EH (cell line): ENCODE measurements at places on chromosomes 16 and 17.
A peak's percentile ranks its signal among the peaks of the same experiment; 100 is the strongest.

DNA sequence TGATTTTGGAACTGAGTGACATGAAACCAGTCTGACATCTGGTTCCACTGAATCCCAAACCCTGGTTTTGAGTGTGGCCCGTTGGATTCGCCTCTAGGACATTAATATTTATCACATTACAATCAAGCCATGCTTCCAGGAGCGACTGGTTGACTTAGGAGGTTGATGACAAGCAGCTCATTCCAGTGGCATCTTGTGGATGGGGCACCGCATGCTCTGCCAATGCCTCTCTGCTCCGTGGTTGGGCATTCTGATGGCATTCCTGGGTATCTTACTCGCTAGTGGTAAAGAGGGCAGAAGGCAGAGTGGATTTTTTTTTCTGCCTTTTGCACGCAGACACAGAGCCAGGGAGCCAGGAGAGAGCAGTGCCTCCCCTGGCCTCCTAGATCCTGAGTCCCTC, 31.4 kb downstream of the CACNG4 start:
- DNase-seq: no peak

- peak; percentile 98 for DNase-seq
These were observed 6.7 kb downstream of the ITGA3 start for GRCh38 chr17:50062293-50063243.

DNA sequence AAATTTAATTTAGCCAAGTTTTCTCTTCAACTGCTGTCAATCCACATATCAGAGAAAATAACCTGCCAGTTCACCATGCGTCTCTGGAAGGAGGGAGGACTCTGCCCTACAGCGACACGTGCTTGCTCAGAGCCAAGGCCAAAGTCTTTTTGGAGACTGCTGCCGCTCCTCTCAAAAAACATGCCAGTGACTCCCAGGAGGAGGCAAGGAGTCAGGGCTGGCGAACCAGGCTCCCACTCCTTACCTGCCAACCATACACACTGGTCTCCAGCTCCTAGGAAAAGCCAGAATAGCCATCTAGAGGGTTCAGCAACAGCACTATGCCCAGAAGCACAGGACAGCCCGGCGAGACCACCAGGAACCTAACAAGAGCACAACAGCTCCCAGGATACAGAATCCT, 73.0 kb downstream of the ANKRD11 start:
- DNase-seq: no peak

DNA sequence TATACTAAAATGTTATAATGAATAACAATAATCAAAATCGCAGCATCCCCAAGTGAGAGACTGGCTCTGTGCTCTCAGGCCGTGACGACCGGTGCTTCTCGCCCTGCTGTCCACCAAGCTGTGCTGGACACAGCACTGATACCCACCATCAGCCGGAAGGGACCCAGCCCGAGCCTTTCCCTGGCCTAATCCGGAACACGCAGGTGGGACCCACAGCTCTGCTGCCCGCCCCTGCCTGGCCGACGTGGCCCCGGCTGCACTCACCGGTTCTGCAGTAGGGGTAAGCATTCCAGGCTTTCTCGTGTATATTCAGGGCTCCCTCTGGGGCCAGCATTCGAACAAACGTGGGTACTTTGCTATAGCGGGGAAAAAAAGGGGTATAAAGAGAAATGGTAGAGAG, 14.6 kb downstream of the PITPNA start:
- DNase-seq: no peak

DNA sequence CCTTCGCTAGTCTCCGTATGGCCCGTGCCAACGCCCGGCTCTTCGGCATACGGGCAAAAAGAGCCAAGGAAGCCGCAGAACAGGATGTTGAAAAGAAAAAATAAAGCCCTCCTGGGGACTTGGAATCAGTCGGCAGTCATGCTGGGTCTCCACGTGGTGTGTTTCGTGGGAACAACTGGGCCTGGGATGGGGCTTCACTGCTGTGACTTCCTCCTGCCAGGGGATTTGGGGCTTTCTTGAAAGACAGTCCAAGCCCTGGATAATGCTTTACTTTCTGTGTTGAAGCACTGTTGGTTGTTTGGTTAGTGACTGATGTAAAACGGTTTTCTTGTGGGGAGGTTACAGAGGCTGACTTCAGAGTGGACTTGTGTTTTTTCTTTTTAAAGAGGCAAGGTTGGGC, 2.5 kb downstream of the RPL13 start:
- DNase-seq: no peak

GRCh38 chr17:63998050-63998720, at the start of gene PRR29:
Gene PRR29 (plus strand): TSS chr17:63998351. CDS start chr17:63998365, 14 bp downstream.
- peak; percentile 71 for DNase-seq

GRCh38 chr17:81390029-81390872, 5.0 kb upstream of the BAHCC1 start:
- DNase-seq: no peak

GRCh38 chr17:38867179-38867967, 2.5 kb upstream of the LASP1 start:
- peak; percentile 72 for DNase-seq

- peak; percentile 81 for DNase-seq
These were observed 1.3 kb upstream of the PCGF2 start for GRCh38 chr17:38749223-38750043.

DNA sequence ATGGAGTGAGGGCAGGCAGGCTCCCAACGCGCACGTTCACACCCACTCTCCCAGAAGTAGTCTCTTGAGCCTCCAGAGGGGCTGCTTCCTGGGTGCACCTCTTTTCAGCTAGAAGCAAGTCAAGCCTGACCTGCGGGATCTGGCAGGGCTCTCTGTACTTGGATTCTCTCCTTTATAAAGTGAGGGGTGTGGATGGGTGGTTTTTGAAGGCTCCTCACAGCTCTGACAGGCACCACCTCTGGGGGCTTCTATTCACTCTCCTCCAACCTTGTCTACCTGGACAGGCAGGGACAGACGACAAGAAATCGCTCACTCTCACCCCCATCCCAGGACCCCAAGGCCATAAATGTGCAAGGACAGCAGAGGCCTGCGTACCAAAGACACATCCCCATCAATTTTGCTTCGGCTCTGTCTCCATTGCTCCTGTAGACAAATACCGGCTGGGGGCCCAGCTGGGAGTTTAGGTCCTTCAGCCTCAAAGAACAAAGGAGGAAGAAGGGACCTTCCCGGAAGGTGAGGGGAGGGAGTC, 814 bp upstream of the DYNLL2 start:
- DNase-seq: no peak

DNA sequence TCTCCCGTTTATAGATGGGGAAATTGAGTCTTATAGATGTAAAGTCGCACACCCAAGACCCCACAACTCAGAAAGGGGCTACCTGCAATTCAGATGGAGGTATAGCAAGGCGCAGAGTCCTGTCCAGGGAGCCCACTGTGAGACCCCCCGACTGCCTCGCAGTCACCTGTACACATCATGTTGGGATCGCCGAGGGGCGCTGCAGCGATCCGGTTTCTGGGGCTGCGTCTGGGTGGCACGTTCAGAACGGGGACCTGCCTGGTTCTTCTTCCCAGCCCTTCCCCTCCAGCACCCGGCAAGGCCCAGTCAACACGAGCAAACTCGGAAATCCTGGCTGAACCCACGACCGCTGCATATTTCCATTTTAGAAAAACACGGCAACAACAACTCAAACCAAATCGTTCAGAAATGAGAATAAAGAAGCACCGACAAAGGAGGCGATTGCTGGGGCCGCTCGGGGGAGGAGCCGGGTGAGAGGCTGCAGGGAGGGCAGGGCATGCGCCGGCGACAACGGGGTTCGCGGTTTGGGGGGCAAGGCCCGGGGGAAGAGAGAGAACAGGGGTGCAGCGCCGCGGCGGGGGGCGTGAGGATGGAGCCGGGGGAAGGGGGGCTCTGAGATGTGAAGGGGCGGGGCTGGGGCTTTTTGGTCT, 643 bp downstream of the HSDL1 start:
- peak; percentile 33 for DNase-seq

DNA sequence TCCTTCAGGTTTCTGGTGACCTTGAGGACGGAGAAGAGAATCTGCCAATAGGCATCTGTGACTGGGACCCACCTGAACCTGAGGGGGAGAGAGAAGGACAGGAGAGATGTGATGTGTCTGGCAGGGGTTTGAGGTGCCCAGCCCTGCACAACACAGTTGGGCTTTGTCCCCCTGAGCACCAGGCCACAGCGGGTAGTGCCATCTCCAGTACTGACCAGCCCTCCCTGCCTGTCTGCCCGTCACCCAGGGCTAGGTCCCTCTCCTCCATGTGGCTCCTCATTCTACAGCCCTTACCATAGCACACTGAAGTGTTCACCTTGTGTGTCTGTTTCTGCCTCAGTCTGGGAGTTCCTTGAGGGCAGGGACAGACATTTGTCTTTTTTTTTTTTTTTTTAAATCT, 30.8 kb downstream of the NLRP1 start:
- DNase-seq: no peak

DNA sequence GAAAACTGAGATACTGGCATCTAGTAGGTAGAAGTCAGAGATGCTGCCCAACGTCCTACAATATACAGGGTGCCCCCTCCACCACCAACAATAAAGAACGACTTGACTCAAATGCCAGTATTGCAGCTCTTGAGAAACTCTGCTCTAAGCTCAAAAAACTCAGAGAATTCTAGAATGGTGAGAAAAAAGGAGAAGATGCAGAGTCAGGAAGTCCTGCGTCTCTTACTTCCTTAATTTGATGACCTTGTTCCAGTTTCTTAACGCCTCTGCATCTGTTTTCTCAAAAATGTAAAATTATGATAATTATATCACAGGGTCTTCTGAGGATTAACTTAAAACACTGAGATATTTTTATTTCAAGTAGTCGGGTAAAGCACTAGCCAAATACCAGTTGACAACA, 1.7 kb upstream of the HSBP1 start:
- DNase-seq: no peak

DNA sequence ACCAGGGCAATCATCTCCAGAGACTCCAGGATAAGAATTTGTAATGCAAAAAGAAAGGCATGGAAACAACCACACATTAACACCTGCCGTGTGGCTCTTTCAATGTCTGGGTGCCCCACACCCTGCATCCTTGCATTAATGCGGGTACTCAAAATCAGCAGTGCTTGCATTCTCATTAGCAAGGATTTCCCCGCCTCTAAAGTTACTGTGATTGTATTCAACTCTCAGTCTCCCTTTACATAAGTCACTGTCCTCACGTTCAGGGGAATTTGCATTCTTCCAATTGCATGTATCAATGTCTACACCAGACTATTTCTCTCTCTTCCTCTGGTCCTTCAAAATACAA, 324.3 kb downstream of the FOXL1 start:
- no peak for DNase-seq

GRCh38 chr17:6381526-6382465, 53.1 kb downstream of the AIPL1 start:
- no peak for DNase-seq

DNA sequence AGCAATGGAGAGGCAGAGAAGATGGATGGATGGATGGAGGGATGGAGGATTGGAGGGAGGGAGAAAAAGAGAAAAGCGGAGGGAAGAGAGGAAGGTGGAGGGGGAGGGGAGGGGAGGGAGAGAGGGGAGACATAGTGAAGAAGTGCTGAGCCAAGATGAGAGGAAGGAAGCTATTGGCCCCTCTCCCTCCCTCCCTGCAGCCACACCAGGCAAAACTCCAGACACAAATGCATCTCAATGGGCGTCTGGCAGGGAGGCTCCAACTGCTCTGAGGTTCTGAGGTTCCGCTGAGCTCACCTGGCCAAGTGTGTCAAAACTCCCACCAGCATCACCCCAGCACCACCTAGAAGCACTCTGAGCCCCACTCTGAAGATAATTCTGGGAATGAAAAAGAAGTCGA, 26.9 kb upstream of the PHB1 start:
- DNase-seq: no peak

DNA sequence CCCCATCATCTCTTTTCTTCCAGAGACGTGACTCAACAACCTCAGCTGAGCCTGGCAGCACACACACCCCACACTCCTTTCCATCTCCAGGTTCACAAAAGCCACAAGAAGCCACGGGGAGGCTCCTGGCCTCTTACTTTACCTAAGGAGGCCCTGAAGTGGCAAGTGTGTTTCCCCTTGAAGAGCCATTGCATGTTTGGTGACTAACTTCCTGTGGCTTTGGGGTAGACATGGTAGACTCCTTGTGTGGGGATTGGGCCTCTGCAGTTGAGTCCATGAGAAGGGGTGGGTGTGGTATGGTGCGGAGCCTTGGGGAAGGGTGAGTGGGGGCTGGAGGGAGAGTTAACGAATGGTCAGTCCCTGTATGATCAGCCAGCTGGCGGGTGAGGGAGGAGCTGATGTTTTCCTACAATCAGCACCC, 24.2 kb downstream of the SAP30BP start:
- DNase-seq: peak; percentile 53

DNA sequence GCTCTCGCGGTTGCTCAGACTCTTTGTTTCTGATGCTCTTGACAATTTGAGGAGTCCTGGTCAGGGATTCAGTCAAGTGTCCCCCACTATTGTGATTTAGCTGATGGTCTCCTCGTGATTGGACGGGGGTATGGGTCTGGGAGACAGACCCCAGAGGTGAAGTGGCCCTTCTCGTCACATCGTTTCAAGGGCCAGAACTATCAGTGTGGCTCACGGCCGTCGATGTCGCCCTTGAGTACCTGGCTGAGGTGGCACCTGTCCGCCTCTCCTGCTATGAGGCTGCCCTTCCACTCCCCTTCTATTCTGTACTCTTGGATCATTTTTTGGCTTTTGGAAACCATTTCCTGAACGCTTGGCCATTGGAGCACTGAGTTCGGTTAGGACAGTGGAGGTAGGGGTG, 7.4 kb upstream of the MEAK7 start:
- DNase-seq: no peak

DNA sequence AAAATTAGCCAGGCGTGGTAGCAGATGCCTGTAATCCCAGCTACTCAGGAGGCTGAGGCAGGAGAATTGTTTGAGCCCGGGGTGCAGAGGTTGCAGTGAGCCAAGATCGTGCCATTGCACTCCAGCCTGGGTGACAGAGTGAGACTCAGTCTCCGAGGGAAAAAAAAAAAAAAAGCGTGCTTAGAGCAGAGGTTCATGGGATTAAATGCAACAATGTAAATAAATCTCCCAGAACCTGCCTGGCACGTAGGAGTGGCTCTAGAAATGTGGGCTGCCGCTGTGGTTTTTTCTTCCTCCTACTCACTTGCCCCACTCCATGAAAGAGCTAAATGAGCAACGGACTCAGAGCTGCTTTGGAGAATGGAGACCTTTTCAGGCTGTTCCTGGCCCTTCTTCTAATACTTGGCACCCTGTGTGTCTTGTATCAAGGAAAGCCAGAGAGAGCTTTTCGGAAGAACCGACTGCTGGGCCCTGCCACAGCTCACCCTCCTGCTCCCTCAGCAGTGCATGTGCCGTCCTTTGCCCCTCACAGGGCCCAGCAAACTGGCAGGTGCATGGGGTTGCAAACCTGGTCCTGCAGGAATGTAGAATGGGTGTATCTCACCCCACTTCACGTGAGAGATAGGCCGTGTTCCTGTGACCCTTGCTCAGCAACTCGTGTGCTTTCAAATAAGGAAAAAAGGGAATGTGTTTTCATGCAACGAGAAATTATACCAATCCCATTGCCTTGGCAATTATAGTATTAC, 52.0 kb downstream of the LDHD start:
- DNase-seq: no peak
